ENCODE measurements at places on chromosomes 2 and 18. TPM values are rescaled to one million over a fixed set of nuclear protein-coding genes. Genes with fewer than 3 reads are reported as not detected.

- H3K27ac ChIP-seq: no peak overlapping the region
- no peaks in the 10 kb centered on the region for H3K27me3 ChIP-seq
- H3K4me3 ChIP-seq: no peak overlapping the region
- H3K36me3 ChIP-seq: no peaks in the 10 kb centered on the region
- H3K4me1 ChIP-seq: no peaks in the 10 kb centered on the region
These were observed 48.6 kb upstream of the TEX51 start for GRCh38 chr2:126849991-126850535.

DNA sequence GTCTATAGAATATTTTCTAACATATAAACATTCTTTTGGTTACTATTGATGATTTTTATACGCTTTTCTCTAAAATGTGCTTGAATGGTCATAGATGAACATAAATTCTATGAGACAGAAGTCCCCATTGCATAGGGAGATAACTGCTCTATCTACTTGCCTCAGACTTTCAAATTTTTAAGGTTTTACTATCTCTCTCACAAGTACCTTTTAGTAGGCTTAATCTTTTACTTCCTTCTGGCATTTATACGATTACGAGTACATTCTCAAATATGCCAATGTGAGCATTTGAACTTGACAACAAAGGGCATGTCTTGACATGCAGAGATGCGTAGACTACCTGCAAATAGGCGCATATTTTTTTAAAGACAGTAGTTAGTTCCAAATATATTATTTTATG is 935.9 kb upstream of the LRATD1 start:
- H3K27me3 ChIP-seq: no peaks in the 10 kb centered on the region
- DNase-seq: no peak
- H3K36me3 ChIP-seq: no peaks in the 10 kb centered on the region
- H3K4me1 ChIP-seq: no peaks in the 10 kb centered on the region
- no peak overlapping the region for H3K4me3 ChIP-seq

DNA sequence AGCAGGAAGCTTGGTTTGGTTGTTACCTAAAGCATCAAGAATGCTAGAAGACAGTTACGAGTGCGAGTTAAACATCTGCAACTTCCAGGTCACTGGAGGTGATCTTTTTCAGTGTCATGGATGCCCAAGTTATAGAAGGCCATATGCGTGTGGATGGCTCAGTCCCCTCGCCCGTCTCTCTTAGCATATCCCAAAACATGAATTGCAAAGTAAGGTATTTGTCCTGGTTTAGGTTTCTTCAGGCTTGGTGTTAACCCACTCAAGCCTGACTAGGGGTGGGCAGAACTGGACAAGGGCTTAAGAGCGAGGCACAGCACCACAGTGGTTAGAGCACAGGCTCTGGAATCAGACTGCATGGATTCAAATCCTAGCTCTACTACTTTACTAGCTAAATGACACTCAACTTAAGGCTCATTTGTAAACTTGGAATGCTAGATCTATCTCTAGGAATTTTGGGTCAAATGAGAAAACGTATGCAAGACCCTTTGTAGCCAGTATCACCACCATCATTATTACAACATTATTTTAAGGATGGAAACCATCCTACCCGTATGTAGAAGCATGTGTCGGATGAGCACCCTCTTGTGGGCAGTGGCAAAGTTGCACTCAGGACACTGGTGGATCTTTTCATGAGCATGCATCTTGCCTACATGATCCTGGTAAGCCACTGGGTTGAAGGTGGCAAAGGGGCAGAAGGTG is 11.2 kb downstream of the ZNF142 start:
- peaks cover 88% of the 10 kb centered on the region for H3K36me3 ChIP-seq
- no peak for DNase-seq
- no peak overlapping the region for H3K4me3 ChIP-seq
- no peak overlapping the region for H3K27ac ChIP-seq
- no peaks in the 10 kb centered on the region for H3K27me3 ChIP-seq

DNA sequence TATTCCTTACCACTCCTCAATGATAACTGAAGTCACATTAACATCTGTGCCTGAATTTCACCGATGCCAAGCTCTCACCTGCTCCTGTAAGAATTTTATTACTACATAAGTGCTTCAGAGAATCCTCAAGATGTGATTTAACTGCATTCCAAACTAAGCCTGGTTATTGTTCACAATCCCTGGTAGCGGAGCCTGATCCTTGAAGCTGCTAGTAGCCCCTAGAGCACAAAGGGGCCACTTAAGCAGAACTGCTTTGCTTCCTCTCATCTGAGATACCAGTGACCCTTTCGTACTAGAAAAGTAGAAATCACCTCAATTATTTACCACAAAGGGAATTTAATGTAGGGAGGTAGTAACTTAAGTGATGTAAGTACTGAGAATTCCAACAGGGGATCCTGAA is 529.6 kb downstream of the CPS1 start:
- no peaks in the 10 kb centered on the region for H3K36me3 ChIP-seq
- H3K27ac ChIP-seq: no peak overlapping the region
- DNase-seq: no peak
- H3K27me3 ChIP-seq: no peaks in the 10 kb centered on the region
- no peak overlapping the region for H3K4me3 ChIP-seq
- H3K4me1 ChIP-seq: no peaks in the 10 kb centered on the region

DNA sequence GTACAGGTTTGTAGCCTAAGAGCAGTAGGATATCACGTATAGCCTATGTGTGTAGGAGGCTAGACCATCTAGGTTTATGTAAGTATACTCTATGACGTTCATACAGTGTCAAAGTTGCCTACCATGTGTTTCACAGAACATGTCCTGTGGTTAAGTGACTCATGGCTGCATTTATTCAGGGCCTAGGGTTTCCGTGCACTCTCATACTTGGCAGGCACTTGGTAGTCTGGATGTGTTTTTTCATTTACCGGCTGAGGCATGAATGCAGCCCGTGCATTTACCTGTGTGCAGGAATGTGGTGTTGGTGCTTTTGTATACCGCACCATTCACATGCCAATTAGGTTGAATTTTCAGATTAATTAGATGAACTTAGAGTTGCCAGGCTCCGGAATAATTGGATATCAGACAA is 43.4 kb downstream of the MYL12B start:
- H3K4me3 ChIP-seq: no peak overlapping the region
- H3K27me3 ChIP-seq: no peaks in the 10 kb centered on the region
- peaks cover 7% of the 10 kb centered on the region for H3K4me1 ChIP-seq
- no peak overlapping the region for H3K27ac ChIP-seq
- no peaks in the 10 kb centered on the region for H3K36me3 ChIP-seq
- peak; percentile 86 for DNase-seq

DNA sequence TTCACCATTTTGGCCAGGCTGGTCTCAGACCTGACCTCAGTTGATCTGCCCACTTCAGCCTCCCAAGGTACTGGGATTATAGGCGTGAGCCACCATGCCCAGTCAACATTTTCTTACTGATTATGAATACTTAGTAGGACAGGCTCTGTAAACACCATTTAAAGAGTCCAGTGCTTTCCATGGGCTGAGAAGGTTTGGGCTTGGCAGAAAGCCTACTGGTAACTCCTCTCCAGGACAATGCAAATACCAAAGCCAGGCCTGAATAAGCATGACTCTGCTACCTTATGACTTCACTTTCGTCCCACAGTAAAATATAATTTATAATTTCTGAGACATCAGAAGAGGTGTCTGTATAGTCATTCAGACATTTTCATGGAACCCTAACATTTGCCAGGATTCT is 60.2 kb upstream of the FAM117B start:
- no peaks in the 10 kb centered on the region for H3K36me3 ChIP-seq
- no peak for DNase-seq
- no peak overlapping the region for H3K4me3 ChIP-seq
- no peak overlapping the region for H3K27ac ChIP-seq

FAM237A gene
- not detected for total RNA-seq

STPG4 gene
- total RNA-seq: 2.9 TPM

DOK6 gene
- total RNA-seq: 1.2 TPM

FSHR gene
- total RNA-seq: not detected
